ENCODE measurements at places on chromosomes 3 and 15. TPM values are rescaled to one million over a fixed set of nuclear protein-coding genes. Genes with fewer than 3 reads are reported as not detected.

Gene RARB
- 4.8 TPM for total RNA-seq

Gene RSL24D1
- total RNA-seq: 61.8 TPM

Gene XYLB
- total RNA-seq: 5.2 TPM

Gene CPN2
- 0.16 TPM for total RNA-seq

Gene GUCA1C
- not detected for total RNA-seq

Gene TRH
- not detected for total RNA-seq

Gene SPATA12
- total RNA-seq: not detected

Gene CISH
- total RNA-seq: 56.2 TPM

Gene ZPLD1
- total RNA-seq: not detected

Gene VWA5B2
- not detected for total RNA-seq

Gene DGKG
- total RNA-seq: 1.7 TPM

Gene SLC22A13
- 1.00 TPM for total RNA-seq

Gene LSM3
- 10.0 TPM for total RNA-seq

Gene GPR62
- total RNA-seq: not detected

Gene STRA6
- not detected for total RNA-seq

Gene TTLL13
- not detected for total RNA-seq

Gene THSD4
- total RNA-seq: 5.1 TPM

Gene SERINC4
- total RNA-seq: 0.22 TPM

Gene NEO1
- 12.7 TPM for total RNA-seq

Gene MAGEL2
- total RNA-seq: 0.32 TPM

Gene PPM1L
- total RNA-seq: 12.7 TPM

Measured in mesenteric fat pad (tissue), 1 donor.